ENCODE measurements at places on chromosomes 11 and 22. TPM values are rescaled to one million over a fixed set of nuclear protein-coding genes. Genes with fewer than 3 reads are reported as not detected.

Gene DNAJB7
- total RNA-seq: not detected

- no peak for DNase-seq
Measured at GRCh38 chr11:61976420-61976800, 9.0 kb upstream of the FTH1 start.

DNA sequence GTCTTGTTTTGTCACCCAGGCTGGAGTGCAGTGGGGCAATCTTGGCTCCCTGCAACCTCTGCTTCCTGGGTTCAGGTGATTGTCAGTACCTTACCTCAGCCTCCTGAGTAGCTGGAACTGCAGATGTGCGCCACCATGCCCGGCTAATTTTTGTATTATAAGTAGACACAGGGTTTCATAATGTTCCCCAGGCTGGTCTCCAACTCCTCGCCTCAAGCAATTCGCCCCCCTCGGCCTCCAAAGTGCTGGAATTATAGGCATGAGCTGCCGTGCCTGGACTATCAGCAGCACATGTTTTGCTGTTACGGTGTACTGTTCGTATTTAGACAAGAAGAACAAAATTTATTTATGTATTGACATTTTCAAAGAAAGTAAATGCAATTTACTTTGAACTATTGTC lies 34.8 kb downstream of the RAB39A start:
- DNase-seq: no peak

Gene GGT5
- total RNA-seq: 0.69 TPM

GRCh38 chr11:11845551-11845950 lies 3.8 kb downstream of the USP47 start:
- DNase-seq: no peak

Gene NCR3LG1
- 16.9 TPM for total RNA-seq

DNA sequence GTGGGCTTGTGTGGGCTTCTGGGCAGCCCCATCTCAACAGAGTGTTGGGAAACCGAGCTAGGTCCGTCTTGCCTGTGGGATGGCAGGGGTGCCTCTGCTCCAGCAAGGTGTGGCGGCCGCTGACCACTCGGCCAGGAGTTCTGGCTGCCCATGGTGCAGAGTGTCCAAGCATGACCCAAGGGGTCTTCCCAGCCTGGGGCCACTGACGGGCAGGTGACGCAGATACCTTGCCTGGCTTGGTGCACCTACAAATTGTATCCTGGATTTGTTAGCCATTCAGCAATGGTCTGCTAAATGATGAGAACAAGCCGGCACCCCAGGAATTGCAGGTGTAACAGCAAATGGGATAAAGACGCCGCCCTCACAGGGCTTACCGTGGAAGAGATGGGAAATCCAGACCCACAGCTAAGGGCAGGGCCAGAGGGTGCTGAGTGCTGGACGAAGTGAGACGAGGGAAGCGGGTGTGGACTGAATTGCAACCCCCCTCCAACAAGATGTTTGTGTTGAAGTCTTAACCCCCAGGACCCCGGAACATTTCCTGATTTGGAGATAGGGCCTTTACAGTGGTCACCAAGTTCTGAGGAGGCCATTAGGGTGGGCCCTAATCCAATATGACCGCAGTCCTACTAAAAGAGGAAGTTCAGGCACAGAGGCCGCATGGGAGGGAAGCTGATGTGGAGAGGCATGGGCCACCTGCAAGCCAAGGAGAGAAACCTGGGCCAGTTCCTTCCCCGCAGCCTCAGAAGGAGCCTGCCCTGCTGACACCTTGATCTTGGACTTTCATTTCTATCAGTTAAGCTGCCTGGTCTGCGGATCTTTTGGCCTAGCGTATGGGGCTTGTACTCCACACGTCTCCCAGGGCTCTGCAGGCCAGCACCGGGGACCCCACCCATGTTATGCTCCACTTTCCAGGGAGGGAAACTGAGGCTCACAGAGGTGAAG lies 45.2 kb upstream of the LINC01488 start:
- DNase-seq: no peak

Gene TMEM45B
- 29.1 TPM for total RNA-seq

DNA sequence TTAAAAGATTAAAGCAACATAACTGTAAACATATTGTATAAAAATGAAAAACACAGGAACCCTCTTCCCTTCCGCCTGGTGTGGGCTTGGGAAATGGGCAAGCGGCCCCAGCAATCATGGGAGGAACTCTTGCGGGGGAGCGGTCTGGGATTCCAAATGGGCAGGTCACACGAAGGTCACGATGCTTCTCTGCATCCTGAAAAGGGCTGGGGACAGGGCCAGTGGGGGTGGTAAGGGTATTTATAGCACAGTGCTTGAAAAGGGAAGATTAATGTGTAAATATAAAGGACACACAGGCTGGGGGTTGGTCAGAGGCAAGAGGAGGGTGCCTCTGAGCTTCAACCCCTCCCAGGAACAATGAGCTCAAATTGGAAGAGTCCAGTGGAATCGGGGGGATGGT lies 46.9 kb upstream of the OR4B1 start:
- no peak for DNase-seq

Gene SLC37A2
- total RNA-seq: 4.6 TPM

Gene DCHS1
- not detected for total RNA-seq

- no peak for DNase-seq
Measured at GRCh38 chr11:133239575-133239974, 292.7 kb downstream of the OPCML start.

Gene OR5M8
- not detected for total RNA-seq

Measured in HepG2 (cell line).